Fibroblast of the aortic adventitia (primary cell): ENCODE measurements at places on chromosomes 1 and 21. TPM values are rescaled to one million over a fixed set of nuclear protein-coding genes. Genes with fewer than 3 reads are reported as not detected.
A peak's percentile ranks its signal among the peaks of the same experiment; 100 is the strongest.

The ZNF593OS gene
- not detected in 2 replicates for total RNA-seq

- DNase-seq, result no peak
Observed at GRCh38 chr1:213399695-213400094, 348.7 kb downstream of the RPS6KC1 start.

The RAB7B gene
- 4.3 and 7.4 TPM in 2 replicates for total RNA-seq

The BNIPL gene
- total RNA-seq, result 0.18 and 0.33 TPM in 2 replicates

The SHISA4 gene
- total RNA-seq, result 19.4 and 20.9 TPM in 2 replicates

- DNase-seq, result peak; percentile 43
Observed at GRCh38 chr1:180540697-180541594, 17.8 kb upstream of the OVAAL start.

GRCh38 chr21:38611277-38611676 lies 113.0 kb upstream of the ERG start:
- DNase-seq, result no peak

The CD34 gene
- 0.27 and 4.8 TPM in 2 replicates for total RNA-seq

The OR2T11 gene
- total RNA-seq, result not detected in 2 replicates

- DNase-seq, result no peak
Observed at GRCh38 chr1:246683521-246683920, 40.7 kb upstream of the SCCPDH start.

The SDC3 gene
- total RNA-seq, result 26.8 and 47.5 TPM in 2 replicates

DNA sequence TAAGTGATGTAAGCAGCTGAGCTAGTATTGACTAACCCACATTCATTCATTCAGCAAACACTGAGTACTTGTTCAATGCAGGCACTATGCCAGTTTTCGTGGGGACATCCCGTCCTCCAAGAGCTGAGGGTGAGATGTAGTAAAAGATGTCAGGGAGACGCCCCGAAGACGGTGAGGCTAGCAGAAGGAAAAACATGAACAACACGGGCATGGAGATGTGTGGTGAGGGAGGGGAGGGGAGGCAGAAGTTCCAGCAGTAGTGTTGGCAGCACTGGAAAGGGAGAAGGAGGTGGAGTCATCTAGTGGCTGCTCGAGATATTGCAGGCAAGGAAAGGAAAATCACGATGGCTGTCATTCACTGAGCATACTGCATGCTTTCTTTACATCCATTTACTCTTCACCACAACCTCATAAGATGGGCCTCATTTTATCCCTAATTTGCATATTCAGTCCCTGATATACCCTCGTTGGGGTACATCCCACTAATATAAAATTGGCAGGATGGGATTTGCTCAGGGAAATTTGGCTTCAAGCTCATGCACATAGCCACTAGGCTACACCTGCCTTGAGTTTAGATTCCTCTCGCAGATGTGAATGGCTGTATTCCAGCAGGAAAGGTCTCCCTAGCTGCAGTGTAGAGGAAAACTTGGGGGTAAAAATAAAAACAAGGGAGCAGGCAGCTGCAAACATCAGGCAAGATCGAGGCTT lies 14.5 kb downstream of the PDZK1IP1 start:
- peak; percentile 63 for DNase-seq

The BACE2 gene
- total RNA-seq, result 122 and 127 TPM in 2 replicates

DNA sequence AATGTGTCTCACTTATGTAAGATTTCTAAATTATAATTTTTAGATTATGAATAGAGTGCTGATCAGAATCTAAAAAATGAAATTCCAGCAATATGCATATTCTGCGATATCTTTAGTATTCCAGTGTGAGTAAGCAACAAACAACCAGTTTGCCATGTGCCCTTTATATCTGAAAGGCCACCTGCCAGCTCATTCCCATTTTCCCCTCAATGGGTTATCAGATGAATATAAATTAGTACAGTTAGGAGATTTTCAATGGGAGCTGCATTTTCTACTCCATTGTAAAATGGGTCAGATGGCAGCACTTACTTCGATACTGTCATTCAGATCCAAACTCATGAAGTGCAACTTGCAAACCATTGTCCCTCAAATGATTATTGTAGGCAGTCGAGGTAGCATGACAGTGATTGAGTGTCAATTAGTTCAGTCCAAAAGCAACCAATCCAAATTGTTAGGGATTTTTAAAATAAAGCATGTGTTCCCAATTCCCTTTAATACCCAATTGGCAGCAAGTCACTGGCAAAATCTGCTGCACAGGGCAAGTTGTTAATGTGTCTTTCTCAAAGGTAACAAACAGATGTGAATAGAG lies 680.3 kb downstream of the LRRIQ3 start:
- no peak for DNase-seq

GRCh38 chr21:35469498-35469897 lies 420.4 kb upstream of the RUNX1 start:
- peak; percentile 38 for DNase-seq
